Neural crest cell (in vitro differentiated cells): ENCODE measurements at places on chromosomes 7 and 10.

- peak; percentile 34 for DNase-seq
Measured at GRCh38 chr7:22549667-22550513, 49.9 kb upstream of the STEAP1B start.

DNA sequence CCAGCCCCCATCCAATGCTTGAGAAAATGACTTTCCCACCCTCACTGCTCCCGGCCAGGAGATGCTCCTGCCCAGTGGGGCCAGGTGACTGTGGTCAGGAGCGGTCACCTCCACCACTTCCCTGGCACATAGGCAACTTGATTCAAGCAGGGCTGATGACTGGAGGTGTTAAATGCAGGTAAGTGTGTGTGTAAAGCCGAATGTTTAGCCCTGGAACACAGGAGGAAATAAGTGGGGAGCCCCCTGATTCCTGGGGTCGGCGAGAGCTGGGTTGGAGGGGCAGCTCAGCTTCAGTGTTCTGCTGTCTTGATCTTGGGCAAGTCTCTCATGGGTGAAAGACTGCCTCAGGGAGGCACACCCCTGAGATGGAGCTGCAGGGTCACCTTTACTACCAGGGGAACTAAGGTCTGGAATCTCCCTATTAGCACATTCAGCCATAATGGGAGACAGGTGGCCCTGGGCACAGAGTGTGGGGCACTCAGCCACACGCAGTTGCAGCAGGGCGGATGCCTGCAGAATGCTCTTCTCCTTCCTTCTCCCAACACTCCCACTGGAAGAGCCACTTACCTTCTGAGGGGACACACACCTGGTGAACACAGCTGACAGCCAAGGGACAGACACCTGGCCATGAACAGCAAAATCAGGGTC lies 124.1 kb downstream of the PTPN20 start:
- DNase-seq, result no peak

DNA sequence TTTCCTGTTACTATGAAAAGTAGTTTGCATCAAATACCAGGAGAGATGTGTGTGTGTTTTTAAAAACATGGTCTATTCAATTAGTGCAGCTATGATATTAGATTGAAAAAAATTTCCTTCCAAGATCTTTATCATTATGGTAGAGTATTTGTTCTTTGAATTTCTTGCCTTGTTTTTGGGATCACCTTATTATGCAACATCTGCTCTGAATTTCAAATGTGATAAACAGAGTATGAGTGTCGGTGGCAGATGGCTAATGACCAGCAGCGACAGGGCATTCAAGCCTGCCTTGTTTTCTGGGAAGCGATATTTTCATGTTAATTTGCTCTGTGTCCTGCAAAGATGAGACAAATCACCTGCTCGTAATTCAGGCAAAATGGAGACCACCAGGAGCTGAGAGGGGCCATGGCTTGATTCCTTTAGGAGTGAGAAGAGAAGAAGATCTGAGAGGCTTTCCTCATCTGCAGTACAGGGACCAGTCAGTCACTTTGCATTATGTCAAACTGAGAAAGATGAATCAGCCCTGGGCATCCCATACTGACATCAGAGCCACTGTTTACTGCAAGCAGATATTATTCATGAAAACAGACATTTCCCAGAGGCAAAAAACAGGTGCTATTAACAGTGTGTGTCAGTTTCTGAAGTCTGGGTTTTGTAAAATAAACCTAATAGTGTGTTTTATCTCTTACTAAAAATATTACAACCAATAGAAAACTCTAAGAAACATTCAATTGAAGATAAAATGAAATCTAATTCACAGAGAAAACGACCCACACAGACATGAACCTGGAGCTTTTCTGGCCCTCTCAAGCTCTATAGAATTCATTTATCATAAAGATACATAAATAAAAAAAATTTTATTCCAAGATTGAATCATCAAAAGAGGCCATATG lies 67.6 kb downstream of the CDK6 start:
- DNase-seq, result no peak

GRCh38 chr10:126179637-126180036 lies 208.6 kb downstream of the ADAM12 start:
- no peak for DNase-seq

- peak; percentile 44 for DNase-seq
Measured at GRCh38 chr10:69646185-69647060, 16.4 kb downstream of the FAM241B start.

GRCh38 chr10:92993699-92994272 lies 66.8 kb upstream of the CYP26C1 start:
- DNase-seq, result no peak

DNA sequence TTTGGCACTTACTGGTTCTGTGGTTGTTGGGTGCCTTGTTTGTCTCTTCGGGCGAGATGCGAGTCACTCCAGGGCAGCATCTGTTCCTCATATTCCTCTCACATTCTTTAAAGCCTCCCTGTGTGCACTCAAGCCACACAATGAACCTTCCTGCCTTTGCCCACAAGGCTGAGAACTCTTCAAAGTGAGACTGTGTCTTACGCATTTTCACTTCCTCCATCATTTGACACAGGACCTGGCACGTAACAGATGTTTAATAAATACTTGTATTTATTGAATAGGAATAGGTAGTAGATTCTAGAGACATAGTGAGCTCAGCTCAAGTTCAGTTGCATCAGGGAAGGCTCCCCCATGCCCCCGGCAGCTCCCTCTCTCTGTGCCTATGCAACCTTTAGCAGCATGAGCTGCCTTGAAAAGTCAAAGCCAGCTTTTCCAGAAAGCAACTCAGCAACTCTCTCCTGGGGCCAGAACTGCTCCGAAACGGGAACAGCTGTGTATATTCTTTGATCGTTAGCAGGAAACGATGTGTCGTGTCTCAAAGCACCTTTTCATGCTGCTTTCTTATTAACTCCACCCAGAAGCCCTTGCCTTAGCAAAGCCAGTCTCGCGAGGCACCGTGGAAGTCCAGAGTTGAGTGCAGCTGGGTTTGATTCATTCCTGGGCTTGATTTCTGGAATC lies 97.5 kb downstream of the PFKFB3 start:
- no peak for DNase-seq

DNA sequence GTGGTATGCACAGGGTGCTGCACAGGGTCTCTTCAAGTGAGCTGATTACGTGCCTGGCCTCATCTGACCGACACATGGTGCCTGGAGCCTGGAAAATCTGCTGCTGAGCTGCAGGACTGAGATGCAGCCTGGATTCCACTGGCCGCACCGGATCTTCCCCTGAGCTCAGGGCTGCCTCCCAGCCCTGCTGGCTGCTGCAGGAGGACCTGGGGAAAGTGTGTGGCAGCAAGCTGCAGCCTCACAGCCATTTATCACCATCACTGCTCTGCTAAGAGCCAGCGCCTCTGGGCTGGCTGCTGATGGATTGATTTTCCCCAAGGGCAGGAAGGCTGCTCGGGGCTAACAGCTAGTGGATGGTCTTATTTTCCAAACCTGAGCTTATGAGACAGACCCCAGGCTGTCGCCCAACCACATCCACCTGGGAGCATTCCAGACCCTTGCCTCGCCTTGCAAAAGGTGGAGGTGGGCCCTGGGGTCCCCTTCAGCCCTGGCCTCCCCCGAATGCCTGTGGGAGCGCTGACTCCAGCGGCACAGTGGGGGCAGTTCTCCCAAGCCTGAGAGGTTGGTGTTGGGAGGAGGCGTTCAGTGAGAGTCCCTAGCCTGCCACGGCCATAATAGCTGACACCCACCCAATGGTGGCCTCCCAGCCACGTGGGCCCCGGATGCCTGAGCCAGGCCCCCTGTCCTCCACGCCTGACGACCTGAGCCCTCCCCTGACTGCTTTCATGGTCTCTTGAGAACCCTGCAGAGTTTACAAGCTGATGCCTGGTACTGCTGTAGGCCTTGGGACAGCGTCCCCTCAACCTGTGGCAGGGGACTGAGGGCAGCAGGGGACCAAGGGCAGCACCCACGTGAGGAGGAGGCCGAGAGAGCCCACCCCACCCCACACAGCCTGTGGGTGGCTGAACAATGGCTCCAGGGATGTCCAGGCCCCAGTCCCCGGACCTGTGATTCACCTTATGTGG lies 38.2 kb downstream of the STK32C start:
- no peak for DNase-seq

GRCh38 chr7:105649727-105650381 lies 68.6 kb upstream of the EFCAB10 start:
- no peak for DNase-seq

DNA sequence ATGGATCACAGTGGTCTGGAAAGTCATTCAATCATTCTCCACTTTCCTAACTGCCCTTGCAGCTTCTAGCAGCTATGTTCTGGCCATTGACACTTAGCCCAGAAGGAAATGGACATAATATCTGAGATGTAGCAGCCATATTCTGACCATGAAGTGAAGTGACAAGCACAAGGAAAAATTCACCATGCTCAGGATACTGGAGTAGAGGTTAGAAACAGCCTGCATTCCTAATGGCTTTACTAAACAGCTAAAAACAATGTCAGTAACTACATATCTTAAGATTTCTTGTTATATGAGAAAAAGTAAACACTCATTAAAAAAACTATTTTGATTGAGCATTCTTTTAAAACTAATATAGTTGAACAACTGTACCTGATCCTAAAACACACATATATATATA lies 443.8 kb downstream of the MAGI2 start:
- DNase-seq, result no peak

DNA sequence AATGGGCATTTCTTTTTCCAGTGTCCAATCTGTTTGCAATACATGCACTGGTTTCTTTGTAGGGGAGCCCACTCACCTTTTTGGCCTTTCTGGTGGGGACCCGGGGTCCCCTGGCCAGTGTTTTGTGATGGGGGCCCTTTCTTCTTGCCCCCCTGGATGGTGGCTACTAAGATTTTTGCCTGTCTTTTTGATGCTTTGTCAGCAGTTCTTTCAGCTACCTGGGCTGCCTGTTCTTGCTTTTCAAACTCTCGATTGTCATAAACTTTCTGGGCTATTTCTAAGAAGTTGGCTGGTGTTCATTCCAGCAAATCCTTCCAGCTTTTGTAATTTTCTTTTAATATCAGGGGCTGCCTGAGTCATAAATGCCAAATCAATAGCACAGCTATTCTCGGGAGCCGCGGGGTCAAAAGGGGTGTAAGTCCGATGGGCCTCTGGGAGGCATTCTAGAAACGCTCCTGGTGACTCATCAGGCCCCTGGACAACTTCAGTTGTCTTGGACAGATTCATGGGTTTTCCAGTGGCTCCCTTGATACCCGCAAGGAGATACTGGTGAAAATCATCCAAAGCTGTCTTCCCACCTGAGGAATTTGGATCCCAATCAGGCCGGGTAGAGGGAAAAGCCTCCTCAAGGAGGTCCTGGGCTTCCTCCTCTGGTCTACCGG lies 79.0 kb downstream of the PRR15 start:
- no peak for DNase-seq

DNA sequence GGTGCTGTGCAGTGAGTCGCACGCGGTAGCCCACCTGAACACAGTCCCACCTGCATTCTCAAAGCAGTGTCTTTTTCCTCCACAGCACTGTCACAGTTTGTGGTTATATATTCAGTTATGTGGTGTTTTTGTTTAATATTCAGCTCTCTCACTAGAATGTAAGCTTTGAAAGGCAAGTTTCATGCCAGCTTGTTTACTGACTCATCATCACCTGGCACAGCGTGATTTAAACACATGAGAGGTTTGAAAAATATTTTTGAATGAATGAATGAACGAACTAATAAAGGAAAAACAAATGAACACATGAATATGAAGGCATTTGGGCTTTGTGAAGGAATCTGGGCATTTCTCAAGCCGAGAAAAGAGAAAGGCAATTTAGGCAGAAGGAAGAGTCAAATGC lies 51.9 kb upstream of the TM9SF3 start:
- DNase-seq, result no peak

DNA sequence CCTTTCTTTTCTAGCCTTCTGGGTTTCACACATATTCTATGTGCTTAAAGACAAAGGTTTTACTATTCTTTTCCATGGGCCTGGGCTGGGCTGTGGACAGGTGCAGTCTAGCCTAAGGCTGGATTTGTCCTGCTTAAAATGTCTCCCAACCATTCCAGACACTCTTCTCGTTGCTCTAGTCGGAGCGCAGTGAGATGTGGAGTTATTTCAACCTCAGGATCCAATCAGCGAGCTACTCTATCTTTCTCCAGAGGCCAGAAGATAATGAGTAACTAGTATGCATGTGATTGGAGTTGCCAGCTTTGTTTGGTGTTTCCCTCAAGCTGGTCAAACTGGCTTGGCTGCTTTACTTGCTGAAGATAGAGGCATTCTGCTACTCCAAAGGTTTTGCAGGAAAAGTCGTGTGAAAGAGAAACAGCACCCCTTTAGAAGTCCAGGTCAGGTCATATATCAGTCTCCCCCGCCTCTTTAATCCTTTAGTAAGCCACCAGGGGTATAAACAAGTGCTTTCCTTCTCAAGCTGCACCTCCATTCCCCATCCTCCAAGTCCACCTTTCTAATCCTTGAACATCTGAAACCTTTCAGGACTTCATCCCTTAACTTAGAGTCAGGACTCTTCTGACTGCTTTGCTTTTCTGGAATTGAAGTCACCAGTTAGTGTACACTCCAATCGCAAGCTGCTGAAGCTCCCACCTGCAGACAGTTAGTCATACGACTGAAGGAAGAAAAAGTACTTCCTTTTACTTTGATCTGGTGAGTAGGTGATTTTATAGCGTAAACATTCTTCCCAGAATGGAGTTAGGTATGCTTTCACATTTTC lies 78.8 kb downstream of the DNMBP start:
- no peak for DNase-seq

DNA sequence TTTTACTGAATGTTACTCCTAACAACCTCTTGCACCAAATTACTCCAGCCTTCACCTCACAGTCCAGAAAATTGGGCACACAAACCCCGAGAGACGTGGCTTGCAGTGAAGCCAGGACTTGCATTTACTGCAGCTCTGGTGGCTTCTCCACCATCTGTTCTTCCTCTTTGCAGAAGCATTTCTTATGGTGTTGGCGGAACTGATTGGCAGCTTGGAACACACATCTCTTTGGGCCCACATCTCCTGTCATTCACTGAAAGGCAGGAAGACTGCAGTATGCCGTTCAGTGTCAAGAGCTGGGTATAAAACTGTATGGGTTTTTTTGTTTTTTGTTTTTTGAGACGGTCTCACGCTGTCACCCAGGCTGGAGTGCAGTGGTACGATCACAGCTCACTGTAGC lies 38.3 kb upstream of the PRKAR1B start:
- DNase-seq, result no peak

DNA sequence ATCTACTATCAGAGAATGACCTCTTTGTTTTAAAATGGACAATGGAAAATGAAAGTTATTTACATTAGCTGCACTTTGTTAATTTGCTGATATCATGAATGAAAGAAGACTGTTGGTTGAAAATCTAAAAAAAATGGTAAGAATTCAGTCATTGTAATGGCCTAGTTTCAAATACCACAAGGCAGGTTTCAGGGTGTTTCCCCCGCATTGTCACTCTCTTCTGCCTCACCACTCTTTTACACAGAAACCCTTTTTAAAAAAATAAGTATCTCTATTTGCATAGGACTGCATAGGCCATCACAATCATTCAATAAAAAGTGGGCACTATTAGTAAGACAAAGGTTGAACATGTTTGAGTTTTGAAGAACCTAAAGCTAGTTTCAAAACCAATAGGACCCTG lies 737.1 kb downstream of the INHBA start:
- no peak for DNase-seq

- DNase-seq, result peak; percentile 2
Measured at GRCh38 chr10:97335188-97335619, 675 bp upstream of the FRAT2 start.

GRCh38 chr7:22651534-22652243 lies 75.3 kb upstream of the IL6 start:
- DNase-seq, result no peak
